ENCODE measurements at places on chromosomes 7 and 10.
A peak's percentile ranks its signal among the peaks of the same experiment; 100 is the strongest.

GRCh38 chr7:70926666-70927065 lies 205.3 kb upstream of the GALNT17 start:
- DNase-seq, result no peak

DNA sequence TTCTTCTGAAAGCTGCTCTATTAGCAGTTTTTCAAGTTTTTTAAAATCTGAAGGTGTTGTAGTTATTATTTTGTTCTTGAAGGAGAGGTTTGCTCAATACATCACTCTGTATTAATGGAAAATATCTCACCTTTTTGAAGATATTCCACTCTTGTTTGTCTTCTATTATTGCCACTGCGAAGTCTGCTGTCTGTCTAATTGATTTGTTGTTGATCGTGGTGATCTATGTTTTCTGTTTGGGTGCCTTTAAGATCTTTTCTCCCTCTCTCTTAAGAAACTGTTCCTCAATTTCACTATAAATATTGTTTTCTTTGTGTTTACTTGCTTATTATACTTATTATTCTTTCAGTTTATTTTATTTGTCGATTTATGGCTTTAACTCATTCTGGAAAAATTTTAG lies 64.9 kb upstream of the FZD8 start:
- no peak for DNase-seq

DNA sequence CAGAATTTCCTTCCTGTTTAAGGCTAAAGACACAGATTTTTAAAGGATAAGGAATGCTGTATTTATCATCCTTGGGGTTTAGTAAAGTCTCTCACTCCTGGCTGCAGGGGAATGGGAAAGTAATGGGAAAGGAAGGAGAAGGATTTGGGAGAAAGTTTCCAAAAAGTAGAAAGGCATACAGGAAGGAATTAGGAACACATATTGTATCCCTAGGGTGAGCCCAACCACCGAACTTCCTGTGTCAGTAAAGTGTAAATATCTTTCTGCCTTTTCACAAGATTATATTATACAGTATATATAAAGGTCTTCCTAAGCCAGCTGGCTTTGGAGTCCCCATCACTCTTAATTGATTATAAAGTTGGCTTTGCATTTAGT lies 12.0 kb upstream of the UBE2D1 start:
- no peak for DNase-seq

GRCh38 chr10:6123532-6123931 lies 34.7 kb downstream of the RBM17 start:
- no peak for DNase-seq

DNA sequence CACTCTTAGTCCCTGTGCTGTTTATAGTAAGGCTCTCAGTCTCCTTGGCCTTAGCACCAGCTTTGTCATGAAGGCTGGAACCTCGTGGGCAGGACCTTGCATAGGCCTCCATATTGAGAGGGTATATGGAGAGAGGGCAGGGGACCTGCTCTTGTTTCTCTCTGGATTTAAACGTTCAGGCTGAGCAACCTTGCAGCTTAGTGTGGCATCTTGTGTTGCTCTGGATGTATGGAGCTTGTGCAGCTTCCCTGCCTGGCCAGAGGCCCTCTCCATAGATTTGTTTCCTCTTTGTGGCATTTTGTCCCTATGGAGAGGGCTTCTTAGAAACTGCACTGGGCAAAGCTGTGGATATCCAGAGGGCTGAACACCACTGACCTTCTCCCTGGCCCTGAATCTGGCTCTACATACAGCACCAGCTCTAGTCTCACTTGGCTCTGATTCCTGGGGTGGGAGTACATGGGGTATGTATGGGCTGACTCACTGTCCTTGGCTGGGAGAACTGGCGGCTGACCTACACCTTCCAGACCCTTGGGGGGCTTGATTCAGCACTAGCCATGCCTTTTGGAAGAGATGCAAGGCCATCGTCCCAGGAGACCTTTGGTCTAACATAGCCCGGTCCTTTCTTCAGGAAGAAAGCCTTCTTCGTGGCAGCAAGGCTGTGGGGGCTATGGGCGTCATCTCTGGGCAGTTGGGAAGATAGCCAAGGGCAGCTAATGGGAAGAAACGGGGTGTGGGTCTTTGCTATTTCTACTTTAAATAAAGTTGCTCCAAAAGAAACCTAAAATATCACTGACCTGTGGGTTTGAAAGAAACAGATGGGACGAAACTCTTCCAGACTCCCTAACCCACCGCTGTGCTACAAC lies 30.5 kb downstream of the ITPRIP start:
- no peak for DNase-seq

DNA sequence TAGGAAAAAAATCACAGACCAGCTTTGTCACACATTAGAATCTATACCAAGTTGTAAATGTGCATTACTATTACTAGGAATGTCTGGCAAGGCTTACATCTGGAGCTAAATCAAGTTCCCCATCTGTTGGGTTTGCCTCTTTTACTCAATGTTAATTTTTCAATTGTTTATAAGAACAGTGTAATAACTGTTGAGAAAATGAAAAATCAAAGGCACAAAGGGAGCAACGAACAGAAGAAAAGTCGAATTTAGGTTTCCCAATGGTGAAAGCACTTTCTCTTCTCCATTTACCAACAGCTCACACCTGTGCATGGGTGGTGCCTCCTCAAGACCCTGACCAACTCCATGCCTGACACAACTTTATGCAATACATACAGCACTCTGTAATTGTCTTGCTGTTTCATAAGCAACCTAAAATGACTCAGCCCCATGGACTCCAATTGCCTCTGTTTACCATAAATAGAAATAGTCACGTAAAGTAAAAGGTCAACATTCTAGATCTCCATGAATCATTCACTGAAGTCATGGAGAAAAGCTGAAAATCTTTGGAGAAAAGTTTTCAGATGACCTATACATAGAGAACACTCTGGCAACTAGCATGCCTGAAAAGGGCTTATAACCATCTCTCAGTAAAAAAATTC lies 95.5 kb upstream of the KCNIP2 start:
- peak; percentile 78 for DNase-seq

DNA sequence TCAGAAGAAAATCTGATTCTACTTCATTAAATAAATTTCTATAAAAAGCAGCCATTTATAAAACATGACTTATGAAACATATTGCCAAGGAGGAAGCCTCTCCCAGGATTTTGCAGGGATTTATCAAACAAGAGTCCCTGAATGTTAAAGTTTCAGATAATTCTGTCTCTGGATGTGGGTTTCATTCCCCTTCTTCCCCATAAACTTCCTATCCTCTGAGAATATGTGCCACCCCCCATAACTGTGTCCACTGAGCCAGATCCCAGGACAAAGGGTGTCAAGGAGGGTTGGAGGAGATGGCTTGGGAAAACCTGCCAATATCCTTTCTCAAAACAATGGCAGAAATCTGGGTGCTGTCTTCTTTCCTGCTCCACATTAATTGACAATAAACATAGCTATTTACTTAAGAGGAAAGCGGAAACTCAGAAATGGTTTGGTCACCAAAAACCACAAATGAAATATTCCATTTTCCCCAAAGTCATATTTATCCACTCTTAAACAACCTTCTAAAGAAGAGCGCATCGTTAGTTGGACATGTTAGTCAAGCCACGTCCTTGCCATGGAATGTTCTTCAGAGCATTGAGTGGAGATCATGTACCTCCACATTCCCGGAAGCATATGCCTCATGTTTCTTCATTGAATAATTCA lies 54.3 kb upstream of the AKR1E2 start:
- DNase-seq, result no peak

GRCh38 chr10:78757344-78757925 lies 311.3 kb upstream of the ZMIZ1 start:
- DNase-seq, result peak; percentile 42

DNA sequence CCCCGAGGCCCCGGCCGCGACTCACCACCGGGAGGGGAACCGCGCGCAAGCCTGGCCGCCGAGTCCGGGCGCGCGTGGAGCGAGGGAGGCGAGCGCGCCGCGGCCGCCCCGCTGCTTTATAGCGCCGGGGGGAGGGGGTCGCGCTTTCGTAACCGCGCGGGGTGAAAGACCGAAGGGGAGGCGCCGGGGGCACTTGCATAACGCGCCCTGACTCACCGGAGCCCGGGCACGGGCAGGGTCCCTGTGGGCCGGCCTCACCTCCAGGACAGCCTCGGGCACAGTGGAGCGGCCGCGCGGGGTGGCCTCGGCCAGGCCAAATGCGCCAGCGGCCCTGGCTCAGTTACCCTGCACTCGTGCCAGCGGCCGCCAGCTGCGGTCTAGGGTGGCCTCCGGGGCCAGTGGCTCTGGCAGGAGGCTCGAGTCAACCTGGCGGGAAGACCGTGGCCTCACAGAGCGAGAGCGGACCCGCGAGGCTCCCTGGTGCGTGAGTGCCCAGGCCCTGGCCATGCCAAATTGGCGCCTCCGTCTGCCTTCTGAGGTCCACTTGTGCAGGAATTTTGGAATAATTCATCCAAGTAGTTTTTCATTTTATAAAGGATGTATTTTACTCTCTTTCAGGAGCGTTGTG lies at the start of gene RBP4:
Gene RBP4 (minus strand): TSS at position 90 of the 628 bp plus-strand sequence. CDS start 207 bp downstream, outside the sequence.
- DNase-seq, result no peak

GRCh38 chr7:16399265-16399831 lies 22.0 kb downstream of the CRPPA start:
- no peak for DNase-seq
